Cerebellum (tissue), 4 donors: ENCODE measurements at places on chromosomes 13 and 19. TPM values are rescaled to one million over a fixed set of nuclear protein-coding genes. Genes with fewer than 3 reads are reported as not detected.
A peak's percentile ranks its signal among the peaks of the same experiment; 100 is the strongest.

DNA sequence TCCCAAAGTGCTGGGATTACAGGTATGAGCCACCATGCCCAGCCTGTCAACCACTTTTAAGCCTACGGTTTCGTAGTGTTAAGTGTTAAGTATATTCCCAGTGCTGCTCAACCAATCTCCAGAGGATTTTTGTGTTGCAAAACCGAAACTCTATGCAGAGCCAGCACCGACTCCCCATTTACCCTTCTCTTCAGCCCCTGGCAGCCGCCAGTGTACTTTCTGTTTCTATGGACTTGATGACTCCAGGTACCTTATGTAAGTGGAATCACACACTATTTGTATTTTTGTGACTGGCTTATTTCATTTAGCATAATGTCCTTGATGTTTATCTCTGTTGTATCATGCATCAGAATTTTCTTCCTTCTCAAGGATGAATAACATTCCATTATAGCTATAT lies 1.1 kb downstream of the SULT2A1 start:
- DNase-seq: no peak

GRCh38 chr19:10503002-10503789 lies at the start of gene KEAP1:
TSS of gene KEAP1 (minus strand) at chr19:10503356. CDS start at chr19:10500033, 3,323 bp downstream.
- DNase-seq: peak; percentile 51

- peak; percentile 87 for DNase-seq
Observed at GRCh38 chr19:47729799-47730520, 15.4 kb upstream of the NOP53 start.

DNA sequence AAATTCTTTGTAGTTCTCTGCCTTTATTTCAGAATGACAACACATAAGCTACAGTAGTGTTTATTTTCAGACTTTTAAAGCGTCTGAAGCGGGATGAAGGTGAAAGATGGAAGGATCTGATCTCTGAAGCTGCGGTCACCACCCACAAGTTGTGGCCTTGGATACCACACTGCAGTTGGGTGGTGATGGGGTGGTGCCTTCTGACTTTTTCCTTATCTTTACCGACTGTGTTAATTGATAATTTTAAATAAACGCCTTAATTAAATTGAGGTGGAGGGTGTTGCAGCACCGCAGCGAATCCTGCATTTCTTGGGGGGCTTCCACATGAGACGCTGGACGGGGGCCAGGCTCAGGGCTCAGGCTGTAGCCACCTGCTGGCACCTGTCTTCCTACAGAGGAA lies 1.3 kb downstream of the TFDP1 start:
- DNase-seq: no peak

GRCh38 chr13:50375792-50376191 lies 360.5 kb downstream of the KCNRG start:
- no peak for DNase-seq

DNA sequence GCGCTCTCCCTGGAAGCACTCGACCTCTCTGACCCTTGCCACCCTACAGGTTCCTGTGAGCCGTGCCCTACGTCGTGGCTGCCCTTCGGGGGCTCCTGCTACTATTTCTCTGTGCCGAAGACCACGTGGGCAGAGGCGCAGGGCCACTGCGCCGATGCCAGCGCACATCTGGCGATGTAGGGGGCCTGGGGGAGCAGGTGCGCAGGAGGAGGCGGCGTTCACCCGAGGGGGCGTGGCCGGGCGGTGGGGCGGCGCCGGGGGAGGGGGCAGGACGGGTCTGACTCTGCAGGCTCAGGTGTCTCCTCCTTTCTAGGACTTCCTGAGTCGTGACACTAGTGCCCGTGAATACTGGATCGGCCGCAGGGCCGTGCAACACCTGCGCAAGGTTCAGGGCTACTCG lies 26.4 kb downstream of the CLEC4M start:
- DNase-seq: no peak

DNA sequence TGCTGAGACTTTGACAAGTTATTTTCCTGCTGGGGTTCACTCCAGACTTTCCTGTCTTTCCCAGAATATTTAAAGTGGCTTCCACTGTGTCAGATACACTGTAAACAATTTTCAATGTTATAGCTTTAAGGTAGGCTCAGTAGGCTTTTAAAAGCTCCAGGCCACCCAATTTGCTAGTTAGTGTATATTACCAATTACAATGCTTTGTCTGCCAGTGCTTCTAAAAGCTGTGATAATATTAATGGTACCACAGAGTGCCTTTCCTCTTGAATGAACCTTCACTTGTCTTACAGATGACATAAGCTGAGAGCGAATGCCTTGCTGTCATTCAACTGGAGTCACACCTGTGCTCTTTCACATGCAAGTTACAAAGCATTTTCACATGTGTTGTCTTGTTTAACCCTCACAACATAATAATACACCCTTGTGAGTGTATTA lies 239.7 kb upstream of the HTR2A start:
- no peak for DNase-seq

- no peak for DNase-seq
Observed at GRCh38 chr13:111398196-111398595, 77.8 kb downstream of the TEX29 start.

DNA sequence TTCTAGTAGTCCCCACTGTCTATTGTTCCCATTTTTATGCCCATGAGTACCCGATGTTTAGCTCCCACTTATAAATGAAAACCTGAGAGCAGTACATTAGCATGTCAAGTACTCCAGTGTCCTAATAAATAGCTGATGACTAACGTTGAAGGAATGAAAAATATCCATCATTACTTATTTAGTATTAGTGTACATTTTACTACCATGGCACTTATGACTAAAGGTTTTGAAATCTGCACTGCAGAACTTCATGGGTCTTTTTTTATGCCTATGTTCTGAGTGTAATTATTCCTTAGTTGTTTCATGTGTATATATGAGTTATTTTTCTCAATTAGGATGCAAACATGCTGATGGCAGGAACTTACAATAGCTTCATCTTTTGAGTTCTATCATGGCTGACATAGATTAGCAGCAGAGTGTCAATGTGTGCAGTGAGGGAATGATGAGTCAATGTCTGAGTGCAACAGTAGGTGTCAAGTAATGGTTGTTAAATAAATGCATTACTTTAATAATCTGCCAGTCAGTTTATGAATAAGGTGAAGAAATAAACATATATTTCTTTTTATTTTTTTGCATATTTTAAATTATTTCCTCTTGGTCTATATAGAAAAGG lies 188.4 kb downstream of the ITGBL1 start:
- DNase-seq: no peak

The ZNF443 gene
- total RNA-seq: 15.1 TPM

The LMTK3 gene
- total RNA-seq: 7.0 TPM

The KLK4 gene
- total RNA-seq: 1.4 TPM
